ENCODE measurements at places on chromosomes 3 and 15. TPM values are rescaled to one million over a fixed set of nuclear protein-coding genes. Genes with fewer than 3 reads are reported as not detected.

Gene CISH
- 2.1 TPM for total RNA-seq

Gene NR2F2
- total RNA-seq = 21.4 TPM

Gene CMTM8
- 1.5 TPM for total RNA-seq

Gene VEPH1
- total RNA-seq = 25.9 TPM

Gene NXPE3
- total RNA-seq = 22.3 TPM

Gene EXD1
- total RNA-seq = not detected

Gene RUVBL1
- 91.7 TPM for total RNA-seq

Gene LRRC3B
- not detected for total RNA-seq

Gene STXBP5L
- not detected for total RNA-seq

Gene ALG1L2
- not detected for total RNA-seq

Gene PRTG
- 4.2 TPM for total RNA-seq
